ENCODE measurements at places on chromosomes 11 and 22.

- no peak for DNase-seq
Measured at GRCh38 chr22:28788601-28789000, 11.8 kb downstream of the XBP1 start.

GRCh38 chr11:38446336-38446735, 1848.3 kb upstream of the RAG2 start:
- DNase-seq: no peak

GRCh38 chr11:101705972-101706371, 122.2 kb upstream of the TRPC6 start:
- DNase-seq: no peak

DNA sequence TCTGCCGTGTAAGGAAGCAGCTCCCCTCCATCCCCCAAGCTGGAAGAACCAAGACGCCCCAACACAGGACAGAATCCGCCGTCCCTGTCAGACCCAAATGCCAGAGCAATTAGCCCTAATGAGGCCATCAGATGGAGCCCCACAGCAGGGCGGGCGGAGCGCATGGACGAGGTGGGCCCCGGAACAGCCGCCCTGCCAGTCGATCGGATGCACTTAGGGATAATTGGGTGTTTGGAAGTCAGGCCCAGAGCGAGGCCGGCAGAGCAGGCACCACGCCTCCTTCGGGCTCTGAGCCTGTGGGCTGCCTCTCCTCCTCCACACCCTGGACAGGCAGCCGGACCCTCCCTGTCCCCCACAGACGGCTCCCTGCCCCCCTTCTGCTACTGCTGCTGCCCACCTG, 5.5 kb upstream of the TH start:
- no peak for DNase-seq

DNA sequence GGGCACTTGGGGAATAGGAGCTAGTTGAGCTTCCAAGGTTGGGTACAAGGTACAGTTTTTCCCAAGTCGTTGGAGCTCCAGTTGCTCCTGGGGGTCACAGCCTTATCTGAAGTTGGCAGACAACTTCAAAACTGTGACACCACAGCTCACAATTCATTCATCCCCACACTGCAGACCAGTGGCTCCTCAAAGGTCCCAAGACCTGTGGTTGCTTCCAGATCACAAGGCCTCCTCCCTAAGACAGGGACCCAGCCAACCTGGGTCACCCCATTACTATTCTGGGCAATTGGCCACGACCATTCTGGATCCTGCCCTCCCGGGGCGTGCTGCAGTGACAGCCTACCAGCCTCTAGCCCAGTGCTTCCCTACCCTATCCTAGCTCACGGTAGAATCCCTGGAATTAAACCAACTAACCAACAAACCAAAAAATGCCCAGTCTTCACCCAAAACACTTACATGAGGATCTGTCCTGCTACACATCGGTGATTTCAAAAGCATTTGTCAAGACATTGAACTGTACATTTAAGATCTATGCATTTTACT, 862 bp upstream of the PDXP start:
- DNase-seq: no peak

DNA sequence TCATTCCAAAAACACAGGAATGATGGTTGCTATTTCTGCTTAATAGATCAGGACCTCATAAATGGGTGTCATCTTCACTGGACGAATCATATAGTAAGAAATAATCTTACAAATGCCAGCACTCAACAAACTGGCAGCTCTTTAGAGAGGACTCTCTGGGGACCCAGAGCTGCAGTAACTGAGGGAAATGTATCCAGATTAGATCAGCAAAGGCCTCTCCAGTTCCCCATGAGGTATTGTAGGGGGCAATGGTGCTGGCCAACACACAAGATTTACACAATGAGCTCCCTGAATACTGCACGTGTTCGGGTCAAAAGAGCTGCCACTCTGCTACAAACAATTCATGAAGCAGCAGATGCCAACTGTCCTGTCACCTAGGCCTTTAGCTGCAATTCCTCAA, 110.2 kb downstream of the RBFOX2 start:
- no peak for DNase-seq

- DNase-seq: no peak
Measured at GRCh38 chr11:131428853-131429252, 58.4 kb downstream of the NTM start.

DNA sequence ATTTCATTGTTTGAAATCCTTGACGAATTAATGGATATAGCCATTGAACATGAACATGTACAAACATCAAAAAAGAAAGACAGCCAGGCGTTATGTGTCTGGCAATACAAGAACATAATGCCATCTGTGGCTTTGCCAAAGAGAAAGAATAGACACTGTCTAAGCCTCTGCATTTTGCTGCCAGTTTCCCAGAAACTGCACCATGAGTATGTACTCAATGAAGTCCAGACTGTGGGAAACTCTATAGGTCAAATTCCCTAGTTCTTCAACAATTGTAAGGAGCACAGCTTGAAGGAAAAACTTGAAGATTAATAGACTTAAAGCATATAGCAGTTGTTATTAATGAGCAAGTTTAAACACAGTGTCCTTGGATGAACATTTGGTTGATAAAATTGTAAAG, 71.3 kb downstream of the BBOX1 start:
- DNase-seq: no peak

- DNase-seq: no peak
Measured at GRCh38 chr22:17106161-17106784, 14.9 kb downstream of the TMEM121B start.

DNA sequence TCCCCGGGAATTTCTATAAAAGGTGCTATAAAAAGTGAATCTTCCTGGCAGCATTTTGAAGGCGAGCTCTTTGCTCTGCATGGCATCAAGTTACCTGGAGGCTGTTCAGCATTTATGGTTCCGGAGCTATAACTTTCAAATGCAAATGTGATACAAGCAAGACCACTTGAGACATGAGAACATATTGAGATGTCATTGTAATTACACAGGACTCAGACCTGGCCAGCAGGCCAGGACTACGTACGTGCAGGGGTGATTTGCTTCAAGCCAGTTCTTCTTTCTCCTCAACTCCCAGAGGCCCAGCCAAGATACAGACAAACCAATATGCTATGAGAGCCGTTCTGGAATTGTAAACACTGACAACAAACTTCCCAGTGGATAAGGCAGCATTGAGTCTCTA, 227.4 kb upstream of the FAT3 start:
- DNase-seq: no peak

All from stimulated activated CD8-positive, alpha-beta memory T cell treated with anti-CD3 and anti-CD28 coated beads, Interleukin-7, amount 100 ng/mL, for 1 hour (primary cell).